NCI-H446 treated with DMSO at 0.1 percent for 48 hours (cell line): ENCODE measurements at places on chromosomes 2 and 18.

GRCh38 chr2:220393711-220394110, 766.3 kb downstream of the SLC4A3 start:
- no peak for DNase-seq

DNA sequence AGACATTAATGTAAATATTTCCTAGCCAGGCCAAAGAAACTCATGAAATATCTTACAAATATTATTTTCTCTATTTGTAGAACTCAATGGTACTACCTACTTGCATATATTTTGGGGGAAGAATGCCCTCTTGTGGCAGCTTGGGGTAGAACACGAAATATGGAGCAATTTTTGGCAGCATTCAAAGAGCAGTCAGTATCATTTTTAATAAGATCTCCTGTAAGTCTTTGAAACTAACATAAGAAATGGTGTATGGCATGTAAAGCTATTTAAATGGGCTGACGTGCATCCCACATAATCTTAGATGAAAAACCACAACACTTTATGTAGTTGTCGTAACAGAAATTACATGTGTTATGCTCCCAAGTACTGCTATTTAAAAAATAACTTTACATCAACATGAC, 62.3 kb upstream of the CCDC195 start:
- no peak for DNase-seq

- DNase-seq, result no peak
Observed at GRCh38 chr2:53913721-53914120, 54.0 kb upstream of the GPR75 start.

GRCh38 chr2:174524527-174524926, 37.7 kb upstream of the GPR155 start:
- DNase-seq, result no peak

DNA sequence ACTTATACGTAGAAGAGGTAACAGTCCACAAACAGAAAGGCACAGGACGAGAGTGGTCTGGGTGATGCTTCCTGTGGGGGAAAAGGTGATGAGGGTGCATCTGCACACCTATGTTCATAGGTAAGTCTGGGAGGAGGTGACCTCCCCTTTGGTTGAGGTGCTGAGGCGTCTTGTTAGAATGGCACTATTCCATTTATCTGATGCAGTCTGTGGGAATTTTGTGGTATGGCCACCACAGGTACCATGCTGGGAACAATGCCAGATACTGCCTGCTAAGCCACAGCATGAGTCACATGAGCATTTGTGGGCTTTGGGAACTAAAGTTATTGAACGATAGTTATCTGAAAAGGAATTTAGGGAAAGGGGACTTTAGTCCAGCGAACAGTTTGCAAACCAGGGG, 27.9 kb downstream of the IL37 start:
- no peak for DNase-seq

DNA sequence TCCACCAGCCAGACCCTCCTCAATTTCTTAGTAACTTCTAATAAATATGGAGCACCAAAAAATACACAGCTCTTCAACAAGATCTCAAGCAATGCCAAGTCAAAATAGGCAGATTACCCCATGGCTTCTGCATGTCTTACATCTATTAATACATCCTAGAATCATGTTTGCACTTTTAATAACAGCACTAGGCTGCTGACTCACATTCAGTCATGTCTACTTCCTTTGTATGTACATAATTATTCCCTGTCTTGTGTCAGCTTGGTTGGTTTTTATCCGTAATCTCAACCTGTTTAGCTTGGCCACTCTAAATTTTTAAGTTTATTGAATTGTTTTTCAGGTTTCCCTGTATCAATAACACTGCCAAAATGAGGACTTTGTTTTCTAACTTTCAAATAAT, 420.1 kb upstream of the ACVR2A start:
- no peak for DNase-seq

GRCh38 chr18:14958701-14959100, 210.7 kb downstream of the ANKRD30B start:
- DNase-seq, result no peak

DNA sequence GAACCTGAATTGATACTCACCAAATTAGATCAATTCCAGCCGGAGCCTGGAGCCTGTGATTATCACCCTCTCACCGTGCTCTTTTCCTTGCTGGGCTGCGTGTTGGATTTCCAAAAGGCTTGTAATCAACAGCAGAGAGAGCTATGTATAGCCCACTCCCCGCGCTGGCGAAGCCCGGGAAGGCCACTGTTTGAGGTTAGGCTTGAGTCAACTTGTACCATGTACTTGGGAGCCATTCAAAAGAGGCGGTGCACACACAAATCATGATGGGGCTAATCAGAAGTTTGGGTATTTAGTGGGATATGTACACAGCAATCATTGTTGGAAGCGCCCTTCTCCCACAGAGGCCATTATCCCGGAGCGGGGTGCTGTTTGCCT, 151.6 kb downstream of the GLI2 start:
- no peak for DNase-seq

DNA sequence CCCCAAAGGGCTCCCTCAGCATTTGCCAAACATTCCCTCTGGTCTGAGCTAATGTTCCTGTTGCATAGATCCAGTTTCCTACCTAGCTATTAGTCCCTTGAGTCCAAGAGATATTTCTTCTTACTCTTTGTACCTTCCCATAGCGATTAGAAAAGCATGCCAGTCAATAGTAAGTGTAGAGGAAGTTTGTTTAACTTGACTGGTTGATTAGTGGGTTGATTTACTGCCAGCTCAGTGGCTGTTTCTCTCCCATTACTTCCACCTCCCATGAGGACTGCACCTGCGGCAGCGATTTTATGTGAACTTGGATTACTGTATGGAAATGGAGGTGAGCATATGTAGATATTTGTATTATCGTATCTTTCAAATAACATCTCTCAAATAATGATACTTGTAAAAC, 1748.4 kb upstream of the CELF4 start:
- no peak for DNase-seq

- DNase-seq, result no peak
Observed at GRCh38 chr2:39024833-39025232, 96.0 kb downstream of the SOS1 start.

GRCh38 chr2:1940679-1941078, 196.4 kb upstream of the PXDN start:
- DNase-seq, result no peak

DNA sequence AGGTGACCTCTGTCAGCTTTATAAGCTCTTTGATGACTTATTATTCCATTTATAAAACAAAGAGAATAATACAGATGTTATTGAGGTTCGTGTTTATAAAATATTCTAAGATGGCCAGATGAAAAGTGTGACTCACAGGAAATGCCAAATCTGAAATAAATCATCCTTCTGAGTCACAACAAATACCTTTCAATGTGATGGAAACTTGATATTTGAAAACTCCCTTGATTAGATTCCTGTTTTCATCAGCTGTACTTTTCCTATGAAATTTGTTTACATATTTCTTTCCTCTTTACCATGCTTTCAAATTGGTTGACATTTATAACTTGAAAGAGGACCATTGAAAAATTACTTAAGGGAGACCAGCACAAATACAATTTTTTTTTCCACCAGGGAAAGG, 30.6 kb upstream of the PPP1R1C start:
- no peak for DNase-seq

GRCh38 chr2:226198956-226199355, 600.7 kb downstream of the IRS1 start:
- no peak for DNase-seq
